ENCODE measurements at places on chromosomes 4 and X.

DNA sequence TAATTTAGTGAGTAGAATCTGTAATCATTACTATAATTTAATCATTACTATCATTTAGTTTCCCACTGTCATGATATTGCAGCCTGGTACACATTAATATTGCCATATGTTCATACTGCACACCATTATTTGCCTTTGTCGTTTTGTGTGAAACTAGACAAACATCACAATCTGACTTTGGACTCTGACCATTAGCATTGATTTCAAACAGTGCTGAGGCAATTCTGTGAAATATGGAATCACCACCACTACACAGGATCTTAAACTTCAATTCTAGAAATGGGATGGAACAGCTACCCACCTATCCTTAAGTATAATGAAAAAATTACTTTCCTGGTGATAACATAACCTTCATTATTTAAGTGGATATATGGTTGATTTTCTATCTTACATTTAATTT lies 98.3 kb downstream of the SORBS2 start:
- no peak for DNase-seq

- no peak for DNase-seq
Measured at GRCh38 chr4:4871242-4871572, 11.7 kb downstream of the MSX1 start.

GRCh38 chrX:11533199-11533651 lies 132.5 kb downstream of the ARHGAP6 start:
- DNase-seq = no peak

DNA sequence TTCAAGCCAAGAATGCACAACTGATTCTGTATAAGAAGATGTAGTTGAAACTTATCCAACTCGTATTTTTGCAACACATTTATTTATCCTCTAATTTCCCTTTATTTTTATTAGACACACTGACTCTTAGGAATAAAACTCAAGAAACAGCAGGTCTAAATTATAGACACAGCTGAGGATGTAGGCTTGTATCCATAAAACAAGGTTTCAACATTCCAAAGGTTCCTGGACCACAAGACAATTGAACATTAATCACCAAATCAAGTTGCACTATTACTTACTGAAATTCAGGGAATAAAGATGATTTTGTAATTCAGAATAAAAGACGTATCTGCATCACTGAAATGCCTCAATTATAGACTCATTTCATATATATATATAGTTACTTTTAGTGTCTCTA lies 683.5 kb upstream of the GRIA3 start:
- DNase-seq = no peak

- no peak for DNase-seq
Measured at GRCh38 chrX:9586992-9587392, 122.1 kb downstream of the TBL1X start.

DNA sequence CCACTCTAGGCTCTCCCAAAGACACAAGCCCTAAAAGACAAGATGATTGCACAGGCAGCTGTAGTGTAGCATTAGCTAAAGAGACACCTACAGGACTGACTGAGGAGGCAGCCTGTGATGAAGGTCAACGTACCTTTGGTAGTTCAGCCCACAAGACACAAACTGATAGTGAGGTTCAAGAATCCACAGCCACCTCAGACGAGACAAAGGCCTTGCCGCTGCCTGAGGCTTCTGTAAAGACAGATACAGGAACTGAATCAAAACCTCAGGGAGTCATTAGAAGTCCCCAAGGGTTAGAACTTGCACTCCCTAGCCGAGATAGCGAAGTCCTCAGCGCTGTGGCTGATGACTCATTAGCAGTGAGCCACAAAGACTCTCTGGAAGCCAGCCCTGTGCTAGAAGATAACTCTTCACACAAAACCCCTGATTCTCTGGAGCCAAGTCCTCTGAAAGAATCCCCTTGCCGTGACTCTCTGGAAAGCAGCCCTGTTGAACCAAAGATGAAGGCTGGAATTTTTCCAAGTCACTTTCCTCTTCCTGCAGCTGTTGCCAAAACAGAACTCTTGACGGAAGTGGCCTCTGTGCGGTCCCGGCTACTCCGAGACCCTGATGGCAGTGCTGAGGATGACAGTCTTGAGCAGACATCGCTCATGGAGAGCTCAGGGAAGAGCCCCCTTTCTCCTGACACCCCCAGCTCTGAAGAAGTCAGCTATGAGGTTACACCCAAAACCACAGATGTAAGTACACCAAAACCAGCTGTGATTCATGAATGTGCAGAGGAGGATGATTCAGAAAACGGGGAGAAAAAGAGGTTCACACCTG lies 306.3 kb downstream of the ANK2 start:
- peak; percentile 86 for DNase-seq

- DNase-seq = no peak
Measured at GRCh38 chr4:94660614-94661013, 97.1 kb upstream of the BMPR1B start.

DNA sequence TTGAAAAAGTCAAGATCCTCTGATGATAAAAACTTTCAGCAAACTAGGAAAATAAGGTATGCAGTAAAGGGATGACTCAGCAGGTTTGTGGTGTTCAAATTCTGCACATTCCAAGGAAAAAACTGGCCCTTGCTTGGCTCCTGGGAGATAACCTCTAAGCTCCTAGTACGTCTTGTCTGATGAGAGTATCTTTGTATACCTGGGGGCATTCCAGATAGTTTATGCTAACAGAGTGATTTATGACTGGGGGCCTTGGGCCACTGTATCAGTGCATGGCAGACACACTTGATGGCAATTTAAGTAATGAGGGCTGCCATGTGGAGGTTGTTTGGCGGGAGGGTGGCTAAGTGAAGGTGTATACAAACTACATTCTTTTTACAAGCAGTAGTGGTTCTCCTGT lies 56.9 kb downstream of the NSG1 start:
- no peak for DNase-seq

DNA sequence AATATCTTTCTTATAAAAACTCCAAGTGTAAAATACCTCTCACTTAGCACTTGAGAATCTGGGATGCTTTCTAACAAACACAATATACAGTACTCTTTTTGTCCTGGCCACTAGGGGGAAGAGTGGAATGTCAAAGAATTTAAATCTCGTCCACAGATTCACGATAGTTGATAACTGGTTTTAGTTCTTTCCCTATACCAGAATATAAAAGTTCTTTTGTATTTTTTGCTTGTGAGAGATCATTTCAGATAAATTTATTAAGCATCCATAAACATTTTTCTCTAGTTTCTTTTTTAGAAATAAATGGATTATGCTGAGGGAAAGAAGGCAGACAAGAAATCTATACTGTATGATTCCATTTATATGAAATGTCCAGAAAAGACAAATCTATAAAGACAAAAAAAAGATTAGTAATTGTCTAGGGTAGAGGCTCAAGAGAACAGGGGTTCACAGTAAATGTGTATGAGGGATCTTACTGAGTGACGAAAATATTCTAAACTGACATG lies 50.4 kb downstream of the MGARP start:
- DNase-seq = no peak

DNA sequence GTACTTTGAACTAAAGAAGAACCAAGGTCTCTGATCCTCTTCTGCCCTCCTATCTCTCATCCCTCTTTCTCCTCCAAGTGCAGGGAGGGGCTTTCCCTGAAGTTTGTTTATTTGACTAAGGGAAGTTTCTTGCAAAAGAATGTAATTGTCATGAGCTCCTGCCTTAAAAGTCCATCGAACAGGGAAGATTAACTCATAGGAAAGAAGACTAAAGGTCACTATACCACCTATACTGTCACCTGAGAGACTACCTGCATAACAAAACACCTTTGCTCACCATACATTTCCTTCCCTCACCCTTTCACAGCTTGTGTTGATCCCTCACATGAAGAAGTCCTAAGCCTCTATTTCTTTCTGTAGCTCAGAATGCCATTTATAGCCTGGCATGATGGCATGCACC lies 59.4 kb upstream of the C4orf54 start:
- no peak for DNase-seq

DNA sequence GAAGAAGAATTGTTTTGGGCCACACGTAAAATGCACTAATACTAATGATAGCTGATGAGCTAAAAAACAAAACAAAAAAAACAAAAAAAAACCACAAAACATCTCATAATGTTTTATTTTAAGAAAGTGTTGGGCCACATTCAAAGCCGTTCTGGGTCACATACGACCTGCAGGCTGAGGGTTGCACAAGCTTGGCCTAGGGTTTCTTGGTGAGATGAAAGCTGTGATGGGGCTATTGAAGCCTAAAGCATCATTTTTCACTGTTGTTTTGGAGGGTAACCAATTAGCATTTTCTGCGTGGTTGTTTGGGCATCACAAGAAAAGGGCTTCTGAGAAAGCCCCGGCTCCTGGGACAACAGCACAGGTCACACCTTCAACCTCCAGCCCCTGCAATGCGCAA lies 42.5 kb upstream of the ZNF157 start:
- DNase-seq = no peak

- DNase-seq = no peak
Measured at GRCh38 chr4:41431276-41431675, 106.7 kb upstream of the LIMCH1 start.

- no peak for DNase-seq
Measured at GRCh38 chr4:71913275-71913674, 118.5 kb upstream of the NPFFR2 start.

DNA sequence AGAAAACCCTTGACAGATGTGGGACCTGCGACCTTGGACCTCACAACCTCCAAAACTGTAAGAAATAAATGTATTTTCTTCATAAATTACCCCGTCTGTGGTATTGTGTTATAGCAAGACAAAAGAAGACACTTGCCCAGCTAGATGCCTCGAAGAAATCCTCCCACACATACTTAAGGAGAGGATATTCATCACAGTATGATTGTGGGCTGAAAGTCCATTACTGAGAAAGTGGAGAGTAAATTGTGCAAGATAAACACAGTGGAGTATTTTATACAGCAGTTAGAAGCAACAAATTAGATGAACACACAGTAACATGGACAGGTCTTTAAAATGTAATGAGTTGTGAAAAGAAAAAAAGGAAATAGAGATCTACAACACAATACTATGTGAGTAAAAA lies 25.8 kb upstream of the PLA2G12A start:
- DNase-seq = no peak

DNA sequence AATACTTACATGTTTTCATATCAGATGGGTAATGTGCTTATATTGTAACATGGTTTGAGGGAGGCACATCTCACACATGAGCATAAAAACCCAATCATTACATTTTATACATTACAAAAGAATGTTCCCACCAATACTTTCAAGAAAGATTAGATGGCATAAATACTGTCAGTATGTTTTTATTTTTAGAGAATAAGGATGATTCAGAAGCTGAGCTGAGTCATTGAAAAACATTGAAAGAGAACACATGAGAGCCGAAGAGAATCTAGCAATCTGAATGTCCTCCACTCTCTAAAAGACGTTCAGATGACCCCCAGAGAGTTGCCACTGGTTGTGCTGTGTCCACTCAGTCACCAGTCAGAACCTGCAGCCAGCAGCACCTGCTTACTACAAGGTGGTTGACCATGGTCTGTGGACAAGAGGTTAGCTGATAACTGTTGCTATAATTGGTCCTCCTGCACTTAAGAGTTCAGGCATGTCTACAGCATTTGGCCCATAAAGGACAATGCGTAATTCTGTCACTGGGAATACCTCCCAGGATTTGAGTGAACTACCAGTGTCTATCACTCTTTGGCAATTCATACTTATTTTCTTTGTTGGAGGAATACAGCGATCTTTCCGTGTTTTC lies 382.2 kb upstream of the IGFBP7 start:
- no peak for DNase-seq

DNA sequence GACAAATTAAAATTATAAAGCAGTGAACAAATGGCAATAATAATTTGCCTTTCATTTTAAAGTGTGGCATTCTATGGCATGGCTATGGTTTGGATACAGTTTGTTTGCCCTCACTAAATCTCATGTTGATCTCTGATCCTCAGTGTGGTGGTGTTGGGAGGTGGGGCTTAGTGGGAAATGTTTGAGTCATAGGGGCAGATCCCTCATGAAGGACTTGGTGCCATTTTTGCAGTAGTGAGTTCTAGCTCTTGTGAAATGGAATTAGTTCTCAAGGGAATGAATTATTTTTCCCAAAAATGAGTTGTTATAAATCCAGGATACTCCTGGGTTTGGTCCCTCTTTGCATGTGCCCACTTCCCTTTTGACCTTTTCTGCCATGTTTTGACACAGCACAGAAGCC lies 181.4 kb downstream of the AMELX start:
- DNase-seq = no peak

GRCh38 chr4:15690020-15690809 lies 8.6 kb downstream of the FAM200B start:
- no peak for DNase-seq

GRCh38 chr4:166049036-166049435 lies 176.0 kb downstream of the TLL1 start:
- DNase-seq = no peak

DNA sequence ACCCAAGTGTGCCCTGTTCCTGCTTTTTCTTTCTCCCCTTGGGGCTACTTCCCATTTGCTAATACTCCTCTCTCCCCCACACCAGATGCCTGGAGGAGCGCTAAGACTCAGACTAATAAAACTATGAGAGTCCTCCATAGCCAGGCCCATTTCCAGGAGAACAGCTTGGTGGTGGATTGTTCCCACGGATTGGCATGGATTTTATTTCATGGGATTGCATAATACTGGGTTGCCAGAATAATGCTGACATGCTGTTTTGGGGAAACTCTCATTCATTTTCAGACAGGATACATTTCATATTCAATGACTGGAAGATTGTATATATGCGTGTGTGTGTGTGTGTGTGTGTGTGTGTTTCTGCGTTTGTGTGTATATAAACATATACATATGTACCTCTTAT lies 447.5 kb upstream of the PITX2 start:
- no peak for DNase-seq

DNA sequence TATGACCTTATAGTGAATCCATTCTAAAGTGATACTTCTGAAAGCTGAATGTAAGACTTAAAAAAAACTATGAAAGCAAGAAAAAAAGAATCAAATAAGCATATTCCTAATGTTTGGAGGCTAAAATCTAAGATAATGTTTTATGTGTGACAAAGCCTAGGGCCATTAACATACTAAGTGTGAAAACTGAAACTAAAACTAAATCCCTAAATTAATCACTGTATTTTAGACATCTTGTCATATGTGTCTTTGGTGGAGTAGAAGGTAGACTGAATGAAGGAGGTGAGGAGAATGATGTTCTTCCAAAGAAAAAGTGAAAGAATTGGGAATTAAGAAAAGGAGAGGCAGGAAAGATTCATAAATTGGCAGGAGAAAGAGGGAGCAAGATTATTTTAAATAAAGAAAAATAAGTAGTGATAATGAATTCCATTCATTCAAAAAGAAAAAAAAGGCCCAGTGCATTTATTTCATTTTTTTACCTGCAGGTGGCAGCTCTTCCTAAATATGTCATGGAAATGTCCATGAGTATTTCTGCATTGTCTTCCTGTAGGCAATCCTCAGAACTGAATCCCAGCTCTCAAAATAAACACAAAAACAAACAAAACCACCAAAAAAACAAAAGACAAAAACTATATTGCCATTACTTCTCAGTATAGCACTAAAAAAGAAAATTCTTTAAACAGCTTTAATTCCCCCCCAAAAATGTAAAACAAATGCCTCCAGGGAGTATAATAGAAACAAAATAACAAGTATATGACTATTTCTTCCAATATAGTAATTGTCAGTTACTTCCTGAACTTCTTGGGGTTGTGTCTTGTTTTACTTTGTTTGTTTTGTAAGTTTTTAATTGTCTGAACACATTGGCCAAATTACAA lies 17.0 kb upstream of the AP1AR start:
- DNase-seq = no peak

Measured in stimulated activated CD4-positive, alpha-beta T cell treated with anti-CD3 and anti-CD28 coated beads, Interleukin-1b, Interleukin-23, amount 100 ng/mL, for 48 hours (primary cell).